ENCODE measurements at places on chromosomes 3 and 15. TPM values are rescaled to one million over a fixed set of nuclear protein-coding genes. Genes with fewer than 3 reads are reported as not detected.

PKM gene
- 1,919 TPM for total RNA-seq

NECTIN3 gene
- total RNA-seq, result 52.5 TPM

RTP2 gene
- total RNA-seq, result not detected

C3orf18 gene
- 18.8 TPM for total RNA-seq

TXNRD3 gene
- total RNA-seq, result 18.1 TPM

GABRR3 gene
- total RNA-seq, result not detected

PLSCR4 gene
- total RNA-seq, result 54.6 TPM
